DMS53 (cell line): ENCODE measurements at places on chromosomes 7 and 10.
A peak's percentile ranks its signal among the peaks of the same experiment; 100 is the strongest.

GRCh38 chr7:83640240-83640639 lies 8.7 kb downstream of the SEMA3E start:
- peak; percentile 73 for DNase-seq

- DNase-seq = no peak
These were observed 35.4 kb upstream of the MKLN1 start for GRCh38 chr7:131292141-131292905.

DNA sequence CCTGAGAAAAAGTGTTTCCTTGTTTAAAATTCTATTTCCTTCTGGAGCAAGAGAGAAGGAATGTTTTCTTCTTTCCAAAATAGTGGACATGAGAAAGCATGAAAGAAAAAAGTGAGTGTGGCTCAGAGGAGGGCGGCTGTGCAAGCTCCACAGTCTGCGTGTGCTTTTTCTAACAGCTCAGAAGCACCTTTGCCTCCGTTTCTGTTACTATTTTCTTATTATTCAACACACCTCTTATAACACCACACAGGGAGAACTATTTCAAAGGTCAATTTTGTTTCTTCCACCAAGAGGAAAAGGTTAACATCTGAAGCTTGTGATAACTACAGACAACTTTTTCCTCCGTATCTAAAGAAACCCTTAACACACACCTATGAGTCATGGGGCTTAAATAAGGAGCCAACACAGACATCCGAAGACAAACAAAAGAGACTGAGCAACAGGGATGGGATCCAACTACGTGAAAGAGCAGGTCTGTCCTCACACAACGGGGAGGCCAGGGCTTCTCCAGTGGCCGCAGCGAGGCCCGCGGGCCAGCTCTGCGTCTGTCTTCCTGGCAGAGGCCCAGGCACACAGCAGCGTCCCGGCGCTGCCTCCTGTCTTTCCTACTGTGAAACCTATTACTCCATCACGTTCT lies 36.2 kb upstream of the NCAPG2 start:
- DNase-seq = no peak

GRCh38 chr7:76244781-76245391 lies 43.2 kb downstream of the SRRM3 start:
- peak; percentile 42 for DNase-seq

- DNase-seq = no peak
These were observed 72.7 kb downstream of the STK17A start for GRCh38 chr7:43655584-43655983.

DNA sequence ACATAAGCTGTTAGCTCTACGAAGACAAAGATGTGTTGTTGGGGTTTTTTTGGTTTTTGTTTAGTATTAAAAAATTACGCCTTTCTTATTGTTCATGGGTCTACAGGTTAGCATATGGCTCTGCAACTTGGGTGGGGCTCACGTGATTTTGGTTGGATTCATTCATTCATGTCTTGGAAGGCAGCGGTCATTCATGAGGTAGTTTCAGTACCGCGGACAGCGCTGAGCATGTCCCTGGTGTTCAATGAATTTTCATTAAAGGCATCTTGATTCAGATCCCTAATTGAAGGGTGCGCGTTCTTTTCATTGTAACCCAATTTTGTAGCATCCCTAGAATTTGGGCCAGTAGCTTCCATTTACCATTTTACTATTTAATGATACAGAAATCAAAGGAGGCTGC lies 42.9 kb upstream of the TCERG1L start:
- no peak for DNase-seq

GRCh38 chr7:123275036-123275753 lies 75.4 kb upstream of the SLC13A1 start:
- no peak for DNase-seq

GRCh38 chr7:105713488-105714465 lies 132.5 kb upstream of the EFCAB10 start:
- DNase-seq = no peak

DNA sequence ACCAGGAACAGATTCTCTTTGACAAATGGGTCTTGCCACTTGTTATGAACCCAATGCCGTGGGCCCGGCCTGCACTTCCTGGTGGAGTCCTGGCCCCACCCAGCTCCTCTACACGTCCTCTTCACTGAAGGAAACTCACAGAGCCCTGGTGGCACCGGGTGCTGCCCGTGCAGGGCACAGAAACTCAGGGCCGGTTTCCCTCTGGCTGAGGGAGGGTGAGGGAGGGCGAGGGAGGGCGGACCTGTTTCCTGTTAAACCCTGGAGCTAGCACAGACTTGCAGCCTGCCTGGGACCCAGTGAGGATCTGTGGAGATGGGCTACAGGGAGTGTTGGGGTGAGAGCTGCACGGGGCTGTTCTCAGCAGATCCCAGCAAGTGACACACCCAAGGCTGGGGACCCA lies 596.3 kb downstream of the PTPRN2 start:
- no peak for DNase-seq

- DNase-seq = no peak
These were observed 1.9 kb downstream of the PPP2R2D start for GRCh38 chr10:131902691-131903090.

- DNase-seq = no peak
These were observed 71.5 kb downstream of the C10orf143 start for GRCh38 chr10:130039141-130039540.

- DNase-seq = no peak
These were observed 80.9 kb downstream of the UNCX start for GRCh38 chr7:1313613-1314012.

DNA sequence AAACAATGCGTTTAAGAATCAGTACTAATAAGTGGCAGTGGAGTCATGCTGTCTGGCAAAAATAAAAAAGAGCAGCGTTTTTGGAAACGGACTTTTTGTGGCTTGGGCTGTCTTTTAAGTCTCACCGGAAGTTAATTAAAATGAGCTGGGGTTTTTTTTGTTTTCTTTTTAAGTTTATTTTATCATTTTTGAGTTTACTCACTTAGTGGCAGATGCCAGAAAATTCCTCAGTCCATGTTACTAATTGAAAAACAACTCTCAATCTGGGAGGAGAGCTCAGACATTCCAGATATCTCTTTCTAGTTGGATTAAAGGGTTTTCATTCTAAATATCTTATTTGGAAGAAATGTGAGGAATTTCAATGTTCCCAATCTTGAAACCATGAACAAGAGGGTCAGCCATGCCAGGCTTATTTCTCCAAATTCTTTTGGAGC lies 133.8 kb upstream of the AGR3 start:
- DNase-seq = no peak

DNA sequence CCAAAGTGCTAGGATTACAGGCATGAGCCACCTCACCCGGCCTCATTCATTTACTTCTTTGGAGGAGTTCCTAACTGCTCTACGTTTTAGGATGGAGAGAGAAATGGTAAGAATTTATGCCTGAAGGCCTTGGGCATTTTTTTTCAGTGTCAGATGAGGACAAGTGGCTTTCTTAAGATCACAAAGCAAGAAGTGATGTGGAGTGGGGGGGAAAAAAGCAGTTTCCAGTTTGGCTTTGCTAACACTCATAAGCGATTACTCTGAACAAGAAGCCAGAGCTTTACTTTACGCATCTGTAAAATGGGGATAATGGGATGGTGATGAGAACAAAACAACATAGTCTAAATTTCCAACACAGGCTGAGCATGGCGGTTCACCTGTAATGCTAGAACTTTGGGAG lies 2.6 kb upstream of the PPIA start:
- no peak for DNase-seq

- DNase-seq = no peak
These were observed 114.3 kb downstream of the CDK14 start for GRCh38 chr7:90710466-90710850.

DNA sequence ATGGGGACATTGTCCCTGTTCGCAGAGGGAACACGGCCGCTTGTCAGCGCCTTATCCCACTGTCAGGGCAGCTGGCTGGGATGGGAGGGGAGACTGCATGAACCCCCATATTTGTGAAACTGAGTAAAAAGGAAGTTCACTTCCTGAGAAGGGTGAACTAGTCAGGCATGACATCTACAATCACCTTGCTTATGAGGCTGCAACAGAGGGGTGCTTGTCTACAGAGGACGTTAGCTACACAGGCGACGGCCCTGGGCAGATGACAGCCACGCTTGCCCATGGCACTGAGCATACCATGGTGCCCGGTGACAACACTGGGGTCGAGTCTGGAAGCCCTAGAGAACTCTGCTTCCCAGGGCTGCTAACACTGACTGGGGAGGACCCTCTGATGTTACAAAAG lies 46.0 kb upstream of the KDM7A start:
- DNase-seq = no peak

DNA sequence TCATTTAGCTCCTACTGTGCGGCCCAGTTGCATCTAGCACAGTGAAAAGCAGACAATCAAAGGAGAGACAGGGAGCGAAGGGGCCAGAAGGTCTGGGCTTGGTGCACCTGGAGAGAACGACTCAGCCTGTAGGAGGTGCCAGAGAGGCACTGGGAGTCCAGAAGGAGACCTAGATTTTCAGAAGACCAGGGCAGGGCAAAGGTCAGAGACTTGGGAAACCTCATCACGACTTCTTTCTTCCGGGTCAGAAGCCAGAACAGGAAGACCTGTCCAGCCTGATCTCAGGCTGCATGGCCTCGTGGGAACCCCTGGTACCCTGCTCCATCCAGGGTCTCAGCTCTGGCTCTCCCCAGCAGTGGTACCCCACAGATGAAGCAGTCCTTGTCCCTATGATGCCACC lies 5.2 kb downstream of the AGAP3 start:
- DNase-seq = peak; percentile 64

DNA sequence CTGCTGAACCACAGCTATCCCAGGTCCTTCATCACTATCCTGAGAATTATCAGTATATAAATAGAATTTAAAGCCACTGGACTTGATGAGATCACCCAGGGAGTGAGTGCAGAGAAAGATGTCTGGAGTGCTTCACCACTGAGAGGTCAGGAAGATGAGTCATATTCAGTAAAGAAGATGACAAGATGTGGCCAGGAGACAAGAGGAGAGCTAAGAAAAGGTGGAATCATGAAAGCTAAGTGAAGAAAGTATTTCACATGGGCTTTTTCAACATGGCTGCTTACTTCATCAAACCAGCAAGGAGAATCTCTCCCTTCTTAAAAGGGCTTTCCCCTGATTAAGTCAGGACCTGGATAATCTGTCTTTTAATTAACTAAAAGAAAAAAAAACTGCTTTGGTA lies 9.1 kb upstream of the PRKAR2B start:
- peak; percentile 41 for DNase-seq

GRCh38 chr10:127977357-127978009 lies 70.6 kb downstream of the PTPRE start:
- DNase-seq = no peak

- DNase-seq = no peak
These were observed 11.5 kb downstream of the ZMIZ2 start for GRCh38 chr7:44760034-44760580.

DNA sequence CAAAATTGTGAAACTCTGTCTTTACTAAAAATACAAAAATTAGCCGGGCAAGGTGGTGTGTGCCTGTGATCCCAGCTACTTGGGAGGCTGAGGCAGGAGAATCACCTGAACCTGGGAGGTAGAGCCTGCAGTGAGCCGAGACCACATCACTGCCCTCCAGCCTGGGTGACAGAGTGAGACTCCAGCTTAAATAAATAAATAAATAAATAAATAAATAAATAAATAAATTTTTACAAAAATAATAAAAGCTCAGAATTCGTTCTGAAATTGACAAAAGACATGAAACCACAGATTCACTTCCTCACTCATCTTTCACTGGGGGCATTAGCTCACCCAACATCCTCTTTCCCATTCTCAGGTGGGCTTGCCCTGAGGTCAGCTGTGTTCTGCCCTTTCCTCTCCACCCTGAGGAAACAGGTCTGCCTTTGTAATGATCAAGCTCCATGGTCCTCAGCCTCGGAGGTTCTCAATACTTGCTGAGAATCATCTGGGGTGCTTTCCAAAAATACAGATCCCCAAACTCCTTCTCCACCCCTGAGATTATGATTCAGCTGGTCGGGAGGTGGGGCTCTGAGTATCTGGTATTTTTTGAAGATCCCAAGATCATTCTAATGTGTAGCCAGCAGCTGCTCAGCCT lies 29.2 kb upstream of the APBB1IP start:
- no peak for DNase-seq

DNA sequence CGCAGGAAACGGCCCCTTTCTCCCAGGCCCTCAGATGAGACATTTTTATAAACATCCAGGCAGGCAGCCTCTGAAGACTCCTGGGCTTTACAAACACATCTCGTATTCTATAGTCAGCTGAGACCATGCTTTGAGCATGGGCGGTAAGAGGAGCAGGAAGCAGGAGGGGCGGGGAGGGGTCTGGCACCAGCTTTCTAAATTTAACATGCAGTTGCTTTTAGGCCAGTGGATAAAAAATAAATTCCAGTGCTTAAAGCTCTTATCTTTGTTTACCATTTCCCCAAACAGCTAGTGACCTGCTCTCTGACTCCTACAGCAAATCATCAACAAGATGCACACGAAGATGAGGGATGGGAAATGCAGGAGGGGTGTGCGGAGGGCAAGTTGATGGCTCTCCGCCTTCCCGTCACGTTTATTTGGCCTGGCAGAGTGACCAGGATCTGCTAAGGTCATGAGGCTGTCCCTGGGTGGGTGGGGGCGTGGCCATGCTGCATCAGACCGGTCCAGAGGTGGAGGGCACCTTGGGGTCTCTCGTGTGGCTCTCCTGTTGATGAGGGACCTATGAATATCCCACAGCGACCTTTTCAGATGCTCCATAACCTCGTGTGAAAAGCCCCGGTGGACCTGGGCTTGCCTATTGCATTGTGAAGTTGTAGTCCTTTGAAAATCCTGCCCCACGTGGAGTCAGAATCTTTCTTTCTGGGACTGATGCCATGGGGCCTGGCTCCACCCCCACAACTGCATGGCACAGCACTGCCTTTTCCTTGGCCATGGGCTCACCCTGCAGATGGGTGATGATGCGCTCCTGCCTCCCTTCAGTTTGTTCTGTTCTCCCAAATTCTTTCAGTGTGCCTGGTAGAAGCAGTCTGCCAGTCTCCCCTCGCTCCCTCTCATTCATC lies 67.5 kb downstream of the PARP12 start:
- no peak for DNase-seq

DNA sequence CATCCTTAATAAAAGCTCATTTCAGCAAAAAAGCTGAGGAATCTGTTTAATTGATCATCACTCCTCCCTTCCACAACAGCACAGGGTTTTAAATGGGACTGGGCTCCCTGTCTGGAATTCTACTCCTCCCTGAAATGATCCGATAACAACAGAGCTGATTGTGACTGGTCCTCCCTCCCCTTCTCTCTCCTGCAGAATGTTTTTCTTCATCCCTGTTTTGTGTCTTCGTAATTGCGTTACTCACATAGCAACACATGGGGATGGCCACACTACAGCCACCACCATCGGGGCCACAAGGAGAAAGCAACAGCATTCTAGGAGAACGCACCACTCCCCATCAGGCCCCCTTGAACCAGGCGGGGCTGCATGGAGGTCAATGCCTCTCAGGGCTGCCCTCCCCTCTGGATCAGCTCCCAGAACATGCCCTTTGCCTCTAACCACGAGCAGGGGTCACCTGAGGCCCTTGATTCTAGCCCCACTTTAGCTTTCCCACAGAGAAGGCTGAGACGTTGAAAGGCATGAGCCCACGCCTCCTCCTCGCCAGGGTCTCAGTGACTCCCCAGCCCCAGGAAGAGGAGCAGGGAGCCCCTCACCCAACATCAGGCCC lies 152.6 kb downstream of the PLXNA4 start:
- no peak for DNase-seq

DNA sequence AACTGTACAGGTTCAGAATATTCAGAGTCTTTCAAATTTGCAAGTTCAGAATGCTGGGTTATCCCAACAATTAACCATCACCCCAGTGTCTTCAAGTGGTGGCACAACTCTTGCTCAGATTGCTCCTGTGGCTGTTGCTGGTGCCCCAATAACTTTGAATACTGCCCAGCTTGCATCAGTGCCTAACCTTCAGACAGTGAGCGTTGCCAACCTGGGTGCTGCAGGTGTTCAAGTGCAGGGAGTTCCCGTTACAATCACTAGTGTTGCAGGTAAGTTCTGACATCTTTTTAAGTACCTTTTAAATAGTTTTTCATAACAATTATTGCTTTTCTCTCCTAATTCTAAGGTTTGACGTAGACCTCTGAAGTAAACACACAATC lies 2.7 kb downstream of the SP4 start:
- peak; percentile 46 for DNase-seq
